ENCODE measurements at places on chromosomes 1 and 21.

GRCh38 chr21:36608041-36608896 is 90.6 kb upstream of the SIM2 start:
- no peak for DNase-seq

GRCh38 chr21:15077529-15078145 is 12.8 kb upstream of the NRIP1 start:
- no peak for DNase-seq

DNA sequence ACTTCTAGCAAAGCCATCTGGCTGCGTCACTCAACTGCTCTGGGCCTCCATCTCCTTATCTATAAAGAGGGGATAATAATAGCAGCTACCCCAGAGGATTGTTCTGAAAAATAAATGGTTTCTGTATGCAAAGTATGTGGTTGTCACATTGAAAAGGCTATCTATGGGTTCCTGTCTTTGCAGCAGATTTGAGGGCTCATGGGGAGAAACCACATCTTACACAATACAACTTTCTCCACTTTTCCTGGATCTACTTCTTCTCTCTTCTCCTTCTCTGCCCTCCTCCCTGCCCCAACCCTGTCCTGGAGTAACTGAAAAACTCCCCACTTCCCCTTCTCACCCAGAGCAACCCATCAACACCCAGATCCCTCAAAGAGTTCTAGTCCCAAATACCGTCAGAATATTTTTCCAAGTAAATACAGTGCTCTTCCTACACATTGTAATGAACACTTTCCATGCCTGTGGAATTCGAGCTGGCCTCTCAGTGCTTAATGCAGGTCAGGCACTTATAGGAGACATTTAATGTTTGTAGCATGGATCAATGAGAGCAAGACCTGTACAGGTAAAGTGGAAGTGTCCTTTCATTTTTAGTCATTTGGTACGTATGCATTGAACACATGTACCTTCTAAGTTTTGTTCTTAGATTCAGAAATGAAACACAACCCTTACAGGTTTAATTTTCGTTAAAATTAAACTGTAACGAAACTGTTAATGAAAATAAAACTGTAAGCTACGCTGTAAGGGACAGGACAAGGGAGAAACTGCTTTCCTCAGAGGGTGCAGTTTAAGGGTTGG is 131.9 kb downstream of the AK5 start:
- DNase-seq = no peak

- DNase-seq = no peak
Measured at GRCh38 chr1:193185901-193186731, at the start of gene B3GALT2. Gene B3GALT2, minus strand, starts transcription at chr1:193186613. Its CDS starts 5,051 bp downstream, at chr1:193181562.

- no peak for DNase-seq
Measured at GRCh38 chr1:34441259-34442069, 264.8 kb downstream of the C1orf94 start.

DNA sequence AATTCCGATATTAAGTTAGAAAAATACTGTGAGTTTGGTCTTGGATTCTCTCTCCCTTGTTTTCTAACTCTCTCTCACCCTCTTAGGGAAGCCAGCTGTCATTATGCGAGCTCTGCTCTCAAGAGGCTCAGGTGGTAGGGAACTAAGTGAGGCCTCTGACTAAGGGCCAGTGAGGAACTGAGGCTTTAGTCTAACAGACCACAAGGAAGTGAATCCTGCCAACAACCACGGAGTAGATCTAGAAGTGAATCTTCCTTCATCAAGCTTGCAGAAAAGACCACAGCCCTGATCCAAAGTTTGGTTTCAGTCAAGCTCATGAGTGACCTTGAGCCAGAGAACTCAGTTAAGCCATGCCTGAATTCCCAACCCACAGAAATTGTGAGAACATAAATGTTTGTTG is 180.1 kb upstream of the PRMT6 start:
- DNase-seq = no peak

DNA sequence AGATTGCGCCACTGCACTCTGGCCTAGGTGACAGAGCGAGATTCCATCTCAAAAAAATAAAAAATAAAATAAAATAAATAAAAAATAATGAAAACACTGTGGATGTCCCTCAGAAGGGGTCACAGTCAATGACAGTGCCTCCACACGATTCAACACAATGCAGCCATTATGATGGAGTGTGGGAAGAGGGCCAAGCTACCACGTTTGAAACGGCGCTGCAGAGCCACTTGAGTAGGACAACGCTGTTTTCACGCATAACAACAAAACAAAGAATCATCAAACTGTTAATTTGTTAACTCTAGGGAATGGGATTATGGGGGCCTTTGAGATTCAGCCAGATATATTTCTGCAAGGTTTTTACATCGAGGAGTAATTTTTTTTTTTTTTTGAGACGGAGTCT is 36.5 kb downstream of the NKAIN1 start:
- DNase-seq = no peak
